Hindlimb muscle (tissue), 1 donor: ENCODE measurements at places on chromosomes 3 and 15. TPM values are rescaled to one million over a fixed set of nuclear protein-coding genes. Genes with fewer than 3 reads are reported as not detected.

Gene GOLGA8S
- 0.79 TPM for polyA plus RNA-seq

- DNase-seq = no peak
These were observed 26.0 kb downstream of the SLC6A6 start for GRCh38 chr3:14428087-14429033.

DNA sequence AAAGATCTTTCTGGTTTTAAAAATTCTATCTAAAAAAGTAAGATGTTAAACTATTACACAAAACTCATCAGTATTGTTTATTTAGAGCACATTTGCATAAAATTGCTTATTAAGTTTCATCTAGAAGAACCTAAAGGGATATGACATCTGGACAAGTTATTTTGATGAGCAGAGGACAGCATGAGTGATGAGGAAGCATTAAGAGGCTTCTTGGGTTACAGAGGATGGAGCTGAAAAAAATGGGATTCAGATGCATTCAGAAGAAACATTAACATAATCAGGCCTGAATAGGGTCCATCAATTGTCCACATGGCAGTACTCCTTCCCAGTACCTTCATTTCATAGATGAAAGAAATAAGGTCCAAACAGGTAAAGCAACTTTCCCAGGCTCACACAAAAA lies 41.6 kb downstream of the IMPG2 start:
- DNase-seq = no peak

- peak; percentile 43 for DNase-seq
These were observed 52.2 kb upstream of the POLR2M start for GRCh38 chr15:57654153-57654852.

DNA sequence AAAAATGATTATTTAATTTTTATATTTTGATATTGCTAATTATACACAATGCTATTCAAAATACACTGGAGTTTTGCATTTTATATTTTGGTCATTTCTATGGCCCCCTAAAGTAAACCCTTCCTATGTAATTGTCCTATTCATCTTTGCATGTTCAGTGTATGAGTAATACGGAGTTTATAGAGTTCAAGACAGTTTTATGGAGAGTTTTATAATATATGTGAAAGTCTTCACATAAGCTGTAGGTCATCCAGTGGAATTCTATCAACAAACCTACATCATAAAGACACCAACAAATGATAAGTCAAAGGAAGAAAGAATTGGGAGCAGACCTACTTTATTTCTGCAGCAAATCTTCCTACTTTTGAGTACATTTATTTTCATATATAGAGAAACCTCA lies 1200.4 kb upstream of the EPHA6 start:
- no peak for DNase-seq

DNA sequence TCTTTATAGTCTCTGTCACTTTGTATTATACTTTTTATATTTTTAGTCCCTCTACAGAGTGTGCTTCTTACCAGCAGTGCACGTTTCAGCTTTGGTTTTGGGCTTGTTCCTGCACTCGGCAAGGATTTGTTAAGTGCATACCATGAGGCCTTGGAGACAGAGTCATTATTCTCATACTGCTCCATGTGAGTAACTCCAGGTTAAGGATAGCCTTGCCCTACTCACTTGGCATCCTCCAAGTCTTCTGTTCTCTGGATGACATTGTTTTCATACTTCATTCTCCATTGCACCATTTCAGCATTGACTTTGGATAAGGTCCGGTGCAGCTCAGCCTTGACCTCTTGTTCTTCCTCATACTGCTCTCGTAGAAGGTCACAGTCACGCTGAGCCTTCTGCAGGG lies 96.4 kb downstream of the MYH15 start:
- no peak for DNase-seq

Gene SH2D7
- polyA plus RNA-seq = 0.12 TPM

DNA sequence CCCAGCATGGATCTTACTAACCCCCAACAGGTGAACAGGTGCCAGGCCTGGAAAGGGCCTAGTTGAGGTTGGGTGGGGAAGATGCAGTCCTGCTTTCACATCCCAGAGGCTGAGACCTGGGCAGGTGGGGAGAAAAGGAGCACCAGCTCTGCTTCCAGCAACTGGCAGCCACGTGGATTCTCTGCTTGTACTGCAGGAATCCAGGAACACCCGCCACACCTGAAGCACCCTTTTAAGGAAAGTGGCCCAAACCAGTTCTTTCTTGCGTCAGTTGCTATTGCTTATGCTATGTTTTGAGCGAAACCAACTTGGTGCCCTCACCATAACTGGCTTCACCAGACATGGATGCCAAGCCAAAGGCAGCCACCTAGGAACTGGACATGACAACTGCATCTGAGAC lies 28.1 kb upstream of the NEO1 start:
- DNase-seq = no peak
